ENCODE measurements at places on chromosomes 4 and X.

- DNase-seq: no peak
Measured at GRCh38 chr4:84944947-84945346, 21.5 kb downstream of the WDFY3 start.

DNA sequence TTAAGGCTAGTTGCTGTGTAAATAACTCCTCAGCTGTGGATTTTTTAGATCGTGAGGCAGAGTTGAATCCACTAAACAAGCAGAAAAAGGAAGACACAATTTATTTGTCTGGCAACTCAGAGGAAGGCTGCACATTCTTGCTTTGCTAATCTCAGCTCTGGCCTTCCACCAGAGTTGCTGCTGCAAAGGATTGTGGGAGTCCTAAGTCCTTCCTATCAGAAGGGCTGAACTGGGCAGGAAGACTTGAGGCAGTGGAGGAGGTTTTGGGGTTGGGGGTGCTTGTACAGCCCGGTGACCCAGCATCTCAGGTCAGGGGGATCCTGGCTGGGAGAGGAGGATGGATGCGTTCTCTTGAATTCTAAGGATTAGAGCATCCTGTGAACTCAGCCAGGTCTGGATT, 11.0 kb upstream of the VSIG1 start:
- no peak for DNase-seq

- no peak for DNase-seq
Measured at GRCh38 chrX:9503261-9503660, 38.4 kb downstream of the TBL1X start.

DNA sequence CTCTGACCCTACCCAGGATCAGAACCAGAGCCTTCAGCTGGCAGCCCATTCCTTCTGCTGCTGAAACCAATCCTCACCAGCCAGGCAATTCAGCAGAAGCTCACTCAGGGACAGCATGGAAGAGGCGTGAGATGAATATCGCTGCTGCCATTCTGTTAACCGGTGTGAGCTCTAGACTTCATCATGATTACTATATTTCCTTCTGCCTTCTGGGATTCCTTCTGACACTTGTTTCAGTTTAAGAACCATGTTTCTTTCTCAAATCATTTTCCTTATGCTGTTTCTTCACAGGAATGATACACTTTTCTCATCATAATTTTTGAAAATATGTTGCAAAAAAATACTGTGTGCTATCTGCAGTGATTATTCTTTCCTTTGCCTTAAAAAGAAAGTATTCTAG, 473.4 kb upstream of the FTHL17 start:
- DNase-seq: no peak

GRCh38 chrX:77820091-77820727, 34.2 kb upstream of the ATRX start:
- no peak for DNase-seq

DNA sequence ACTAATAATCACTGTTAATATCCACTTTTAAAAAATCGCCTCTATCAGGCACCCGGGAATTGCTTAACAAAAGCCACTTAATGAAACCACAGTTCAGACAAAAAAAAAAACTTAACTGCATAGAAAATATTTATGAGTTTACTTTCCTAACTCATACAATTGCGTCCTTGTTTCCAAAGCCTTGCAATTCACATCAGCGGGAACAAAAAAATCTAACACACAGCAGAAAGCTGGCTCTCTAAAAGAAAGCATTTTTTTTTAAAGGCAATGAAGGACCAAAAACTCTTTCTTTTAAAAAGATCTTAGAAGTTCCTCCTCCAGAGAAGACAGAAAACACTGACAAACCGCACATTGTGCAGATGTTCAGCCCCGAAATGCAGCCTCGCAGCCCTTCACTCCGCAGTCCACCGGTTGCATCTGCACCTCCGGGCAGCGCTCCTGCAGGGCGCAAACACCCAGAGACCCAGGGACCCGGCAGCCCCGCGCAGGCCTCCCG, 812 bp downstream of the FAT1 start:
- DNase-seq: no peak

- DNase-seq: peak; percentile 84
Measured at GRCh38 chr4:10106421-10107039, 10.1 kb downstream of the WDR1 start.

GRCh38 chrX:124228849-124229248, 103.6 kb upstream of the TEX13D start:
- no peak for DNase-seq

- DNase-seq: no peak
Measured at GRCh38 chrX:48942895-48943294, 14.5 kb downstream of the OTUD5 start.

DNA sequence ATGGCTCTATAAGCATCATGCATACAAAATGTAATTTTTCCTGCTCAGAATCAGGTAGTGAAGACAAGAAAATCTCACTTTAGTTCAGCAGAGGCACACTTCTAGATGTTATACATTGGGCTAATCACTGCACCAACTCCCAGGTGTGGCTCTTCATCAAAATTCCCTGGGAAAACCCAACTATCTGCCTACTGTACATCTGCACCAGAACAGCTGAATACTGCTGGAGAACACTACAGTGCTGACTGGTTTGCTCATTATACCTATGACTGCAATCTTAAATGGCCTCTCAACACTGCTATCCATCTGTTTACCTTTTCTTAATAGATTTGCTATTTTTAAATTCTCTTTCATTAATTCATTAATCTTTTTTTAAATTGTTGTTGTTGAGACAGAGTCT, 92.0 kb downstream of the UGT8 start:
- DNase-seq: no peak

DNA sequence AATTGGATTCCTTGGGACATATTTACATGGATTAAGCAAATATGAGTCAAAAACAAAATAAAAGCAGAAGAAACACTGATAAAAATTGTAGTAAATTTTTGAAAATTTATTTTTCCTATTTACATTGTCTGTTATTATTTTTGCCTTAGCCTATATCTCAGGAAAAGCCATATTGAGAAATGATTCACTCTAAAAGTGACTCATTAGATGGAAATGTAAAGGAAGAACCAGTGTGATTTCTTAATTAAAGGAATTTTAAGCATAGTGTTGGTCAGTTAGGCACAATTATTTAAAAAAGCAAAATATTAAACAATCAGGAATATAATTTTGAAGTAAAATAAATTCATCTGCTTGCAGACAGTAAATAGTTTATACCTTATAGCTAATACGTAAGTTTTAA, 167.4 kb upstream of the NAP1L5 start:
- DNase-seq: no peak

DNA sequence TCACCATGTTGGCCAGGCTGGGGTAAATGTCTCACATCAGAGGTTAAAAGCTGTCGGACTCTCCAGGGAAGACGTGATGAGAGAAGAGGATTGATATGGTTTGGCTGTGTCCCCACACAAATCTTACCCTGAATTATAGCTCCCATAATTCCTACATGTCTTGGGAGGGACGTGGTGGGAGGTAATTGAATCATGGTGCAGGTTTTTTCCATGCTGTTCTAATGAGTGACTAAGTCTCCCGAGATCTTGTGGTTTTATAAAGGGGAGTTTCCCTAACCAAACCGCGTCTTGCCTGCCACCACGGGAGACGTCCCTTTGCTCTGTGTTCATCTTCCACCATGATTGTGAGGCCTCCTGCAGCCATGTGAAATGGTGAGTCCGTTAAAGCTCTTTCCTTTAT, 64.4 kb downstream of the ASMT start:
- no peak for DNase-seq

DNA sequence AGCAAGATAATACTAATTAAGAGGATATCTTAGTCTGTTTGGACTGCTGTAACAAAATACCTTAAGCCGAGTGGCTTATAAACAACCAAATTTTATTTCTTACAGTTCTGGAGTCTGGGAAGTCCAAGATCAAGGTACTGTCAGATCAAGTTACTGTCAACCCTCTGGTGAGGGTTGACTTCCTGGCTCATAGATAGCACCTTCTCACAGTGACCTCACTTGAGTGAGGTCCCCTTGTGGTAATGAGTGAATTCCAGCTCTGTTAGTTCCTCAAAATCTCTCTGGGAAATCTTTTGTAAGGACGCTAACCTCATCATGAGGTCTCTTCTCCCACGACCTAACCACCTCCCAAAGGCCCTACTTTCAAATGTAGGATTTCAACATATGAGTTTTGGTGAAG, 36.9 kb upstream of the ADGRA3 start:
- no peak for DNase-seq

DNA sequence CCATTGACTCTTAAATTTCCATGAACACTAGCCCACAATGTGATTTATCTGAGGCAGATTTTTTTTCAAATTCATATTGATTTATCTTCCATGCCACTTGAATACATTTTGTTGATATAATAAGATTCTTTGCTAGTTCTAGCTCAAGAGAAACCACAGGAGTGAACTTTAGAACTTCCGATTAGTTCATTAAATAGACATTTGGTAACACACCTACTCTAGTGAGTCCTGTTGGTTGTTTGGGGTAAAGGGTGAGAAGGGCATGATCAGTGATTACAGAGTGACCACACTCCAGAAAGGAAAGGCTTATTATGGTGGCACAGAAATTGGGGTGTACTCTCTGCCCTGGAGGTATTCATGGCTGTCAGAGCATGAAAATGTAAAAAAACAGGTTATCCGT, 120.4 kb downstream of the CDKL5 start:
- no peak for DNase-seq

- no peak for DNase-seq
Measured at GRCh38 chrX:132636080-132636479, 147.2 kb upstream of the MBNL3 start.

DNA sequence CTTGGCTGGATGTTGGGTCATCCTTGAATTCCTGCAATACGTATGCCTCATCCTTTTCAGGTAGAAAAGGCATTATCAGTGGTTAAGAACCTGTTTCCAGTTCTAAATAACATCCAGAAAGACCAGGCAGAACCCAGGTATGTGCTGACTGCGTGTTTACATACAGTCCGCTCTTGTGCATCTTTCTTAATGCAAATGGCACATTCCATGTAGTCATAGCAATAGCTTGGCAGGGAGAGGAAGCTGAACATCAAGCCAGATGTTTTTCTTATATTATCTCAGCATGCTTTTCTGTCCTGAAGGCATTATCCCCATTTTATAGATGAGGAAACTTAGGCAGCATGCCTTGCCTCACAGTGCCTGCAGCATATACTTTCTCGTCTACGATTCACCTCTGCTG, 2.1 kb downstream of the DCLK2 start:
- no peak for DNase-seq

DNA sequence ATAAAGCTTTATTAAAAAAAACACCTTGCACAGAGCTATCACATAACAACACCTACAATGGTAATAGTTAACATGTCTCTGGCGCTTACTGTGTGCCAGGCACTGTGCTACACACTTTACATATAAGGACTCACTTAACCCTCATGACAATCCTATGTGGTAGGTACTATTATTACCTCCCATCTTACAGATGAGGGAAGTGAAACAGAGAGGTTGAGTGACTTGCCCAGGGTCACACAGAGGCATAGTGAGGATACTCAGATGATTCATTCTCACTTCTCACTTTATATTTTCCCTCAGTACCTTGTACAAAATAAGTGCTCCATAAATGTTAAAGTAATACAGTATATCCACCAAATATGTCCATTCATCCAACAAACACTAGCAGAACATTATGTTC, 43.4 kb upstream of the IQSEC2 start:
- DNase-seq: no peak

- no peak for DNase-seq
Measured at GRCh38 chr4:6362243-6362885, 92.7 kb downstream of the WFS1 start.

DNA sequence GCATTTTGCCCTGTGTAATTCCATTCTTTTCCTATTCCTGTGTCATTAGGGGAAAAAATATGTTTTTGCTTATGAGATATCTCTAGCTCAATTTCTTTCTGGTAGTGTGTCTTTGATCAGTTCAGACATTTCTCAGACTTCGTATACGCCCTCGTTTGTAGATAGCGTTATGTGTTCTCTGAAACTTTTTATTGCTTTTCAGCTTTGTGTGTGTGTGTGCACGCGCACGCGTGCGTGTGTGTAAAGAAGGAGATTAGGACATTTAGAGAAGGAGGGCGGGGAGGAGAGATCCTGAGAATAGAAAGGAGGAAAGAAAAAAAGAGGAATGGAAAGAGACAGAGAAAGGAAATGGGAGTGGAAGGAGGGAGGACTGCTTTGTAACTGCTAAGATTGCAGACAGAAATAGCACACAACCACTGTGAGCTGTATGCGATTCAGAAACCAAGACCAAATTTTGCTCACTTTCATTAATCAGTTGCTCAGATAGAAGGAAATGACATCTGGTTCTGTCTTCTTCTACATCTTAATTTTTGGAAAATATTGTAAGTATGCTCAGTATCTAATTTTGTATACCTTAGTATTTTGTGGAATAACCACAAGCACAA, at the start of gene RXFP1:
RXFP1 (plus strand) TSS at position 399 of the 605 bp plus-strand sequence; CDS start at position 494, 95 bp downstream.
- DNase-seq: no peak

GRCh38 chrX:10108288-10108687, 48.5 kb upstream of the CLCN4 start:
- peak; percentile 36 for DNase-seq

DNA sequence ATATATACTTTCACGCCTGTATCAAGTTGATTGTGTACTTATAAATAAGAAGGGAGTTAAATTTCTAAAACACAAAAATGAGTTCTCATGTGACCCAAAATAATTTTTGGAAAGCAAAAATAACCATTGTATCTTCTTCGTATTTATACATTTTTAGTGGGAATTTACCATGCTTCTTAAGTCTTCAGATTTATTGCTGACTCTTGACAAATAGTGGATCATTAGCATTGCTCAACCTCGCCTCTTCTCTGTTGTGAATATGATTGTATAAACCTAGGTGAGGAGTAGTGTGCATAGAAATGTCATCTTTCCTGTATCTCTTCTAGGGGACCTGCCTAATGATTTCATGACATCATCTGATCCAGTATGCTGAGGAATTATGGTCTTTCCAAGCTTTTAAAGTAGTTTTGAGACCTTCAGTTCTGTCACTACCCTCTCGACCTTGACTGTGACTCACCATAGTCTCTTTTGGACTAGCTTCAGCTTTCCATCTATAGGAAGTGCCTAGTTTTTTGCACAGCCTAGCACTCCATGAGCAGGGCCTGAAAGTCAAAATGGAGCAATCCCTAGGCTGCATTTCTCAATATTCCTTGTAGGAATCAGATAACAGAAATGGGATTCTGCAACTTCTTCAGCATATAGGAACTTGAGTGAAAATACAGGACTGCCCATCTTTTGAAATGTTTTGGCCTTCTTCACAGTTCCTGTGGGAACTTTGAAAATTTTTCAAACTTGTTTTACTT, 157.6 kb downstream of the ARX start:
- DNase-seq: no peak

GRCh38 chr4:67087897-67088296, 457.4 kb downstream of the CENPC start:
- peak; percentile 18 for DNase-seq

- no peak for DNase-seq
Measured at GRCh38 chr4:13240066-13240465, 244.1 kb downstream of the RAB28 start.

- no peak for DNase-seq
Measured at GRCh38 chr4:150495550-150495949, 86.4 kb upstream of the MAB21L2 start.

GRCh38 chr4:6941796-6942195, 32.2 kb downstream of the TBC1D14 start:
- no peak for DNase-seq

GRCh38 chr4:27692158-27692557, 831.5 kb downstream of the STIM2 start:
- no peak for DNase-seq

Measured in CD4-positive, alpha-beta T cell treated with Interleukin-6 for 4 hours (primary cell).